Fibroblast of upper back skin (primary cell): ENCODE measurements at places on chromosomes 3 and 15.

DNA sequence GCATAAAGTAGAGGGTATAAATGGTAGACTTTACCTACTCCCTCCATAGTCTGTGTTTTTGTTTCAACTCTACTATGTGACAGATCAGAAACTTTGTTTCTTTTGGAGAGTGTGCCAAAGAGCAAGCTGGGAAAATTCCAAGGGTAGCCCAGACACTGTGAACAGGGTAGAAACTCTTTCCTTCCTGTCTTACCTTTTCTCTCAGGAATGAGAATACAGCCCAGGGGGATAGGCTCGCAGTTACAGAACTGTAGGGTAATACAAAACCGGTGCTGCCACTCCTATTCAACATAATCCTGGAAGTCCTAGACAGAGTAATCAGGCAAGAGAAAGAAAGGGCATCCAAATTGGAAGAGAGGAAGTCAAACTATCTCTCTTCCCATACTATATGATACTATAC is 256.3 kb downstream of the CPNE4 start:
- DNase-seq, result no peak

GRCh38 chr3:135641761-135642160 is 323.8 kb upstream of the PPP2R3A start:
- no peak for DNase-seq

DNA sequence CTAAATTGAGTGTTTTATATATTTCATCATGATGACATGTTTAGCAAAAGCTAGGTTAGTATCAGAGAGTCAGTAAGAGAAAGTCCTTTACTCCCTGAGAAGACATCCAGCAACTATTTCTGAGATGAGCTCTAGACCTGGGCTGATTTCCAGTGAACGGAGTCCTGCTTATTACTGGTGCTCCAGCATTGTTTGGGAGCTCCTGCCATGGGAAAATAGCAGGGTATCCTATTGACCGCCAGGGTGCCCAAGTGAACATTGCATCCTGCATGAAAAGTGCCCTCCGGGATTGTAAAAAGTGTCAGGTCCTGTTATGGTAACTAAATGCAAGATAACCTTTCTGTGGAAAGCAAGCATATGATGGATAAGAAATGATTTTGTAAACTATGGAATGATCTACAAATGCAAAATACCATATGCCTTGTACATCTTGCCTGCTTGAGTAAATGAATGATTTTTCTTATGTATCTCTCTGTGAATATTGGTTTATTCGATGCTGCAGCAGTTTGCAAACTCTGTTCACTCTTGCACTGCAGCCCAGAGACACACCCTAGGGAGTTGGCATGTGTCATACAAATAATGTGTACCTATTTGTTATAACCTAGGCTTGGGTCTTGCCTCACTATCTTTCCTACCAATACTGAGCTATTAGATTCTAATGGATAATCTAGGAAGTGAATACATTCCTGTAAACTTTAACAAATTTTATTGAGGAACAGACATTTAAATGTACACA is 96.7 kb downstream of the IL5RA start:
- no peak for DNase-seq

DNA sequence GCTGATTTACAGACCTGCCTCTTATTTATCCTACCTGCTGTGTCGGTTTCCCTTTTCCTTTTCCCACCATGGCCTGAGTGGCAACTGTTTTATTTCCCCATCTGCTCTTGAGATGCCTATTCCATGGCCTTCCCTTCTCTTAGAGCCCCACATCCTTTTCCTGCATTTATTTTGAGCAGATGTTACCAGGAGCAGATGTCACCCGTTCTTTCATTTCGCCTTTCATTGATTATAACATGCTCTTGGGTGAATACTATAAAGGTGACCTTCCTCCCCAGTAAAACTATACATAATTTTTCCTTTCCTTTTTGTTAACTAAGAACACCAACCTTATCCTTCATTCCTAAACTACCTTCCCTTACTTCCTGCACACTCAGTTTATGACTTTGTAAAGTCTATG is 8.5 kb upstream of the P2RY1 start:
- DNase-seq, result no peak

GRCh38 chr3:71127052-71127831 is 456.3 kb downstream of the FOXP1 start:
- peak; percentile 74 for DNase-seq

- no peak for DNase-seq
Observed at GRCh38 chr3:45194791-45195190, 31.3 kb downstream of the TMEM158 start.

GRCh38 chr15:59150185-59150584 is 45.2 kb downstream of the CCNB2 start:
- no peak for DNase-seq

DNA sequence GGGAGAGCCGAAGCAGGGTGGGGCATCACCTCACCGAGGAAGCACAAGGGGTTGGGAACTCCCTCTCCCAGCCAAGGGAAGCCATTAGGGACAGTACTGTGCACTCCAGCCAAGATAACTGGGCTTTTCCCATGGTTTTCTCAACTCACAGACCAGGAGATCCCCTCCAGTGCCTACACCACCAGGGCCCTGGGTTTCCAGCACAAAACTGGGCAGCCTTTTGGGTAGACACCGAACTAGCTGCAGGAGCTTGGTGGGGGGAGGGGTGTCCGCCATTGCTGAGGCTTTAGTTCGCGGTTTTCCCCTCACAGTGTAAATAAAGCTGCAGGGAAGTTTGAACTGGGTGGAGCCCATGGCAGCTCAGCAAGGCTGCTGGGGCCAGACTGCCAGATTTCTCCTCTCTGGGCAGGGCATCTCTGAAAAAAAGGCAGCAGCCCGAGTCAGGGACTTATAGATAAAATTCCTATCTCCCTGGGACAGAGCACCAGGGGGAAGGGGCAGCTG is 129.6 kb upstream of the LMCD1 start:
- no peak for DNase-seq

DNA sequence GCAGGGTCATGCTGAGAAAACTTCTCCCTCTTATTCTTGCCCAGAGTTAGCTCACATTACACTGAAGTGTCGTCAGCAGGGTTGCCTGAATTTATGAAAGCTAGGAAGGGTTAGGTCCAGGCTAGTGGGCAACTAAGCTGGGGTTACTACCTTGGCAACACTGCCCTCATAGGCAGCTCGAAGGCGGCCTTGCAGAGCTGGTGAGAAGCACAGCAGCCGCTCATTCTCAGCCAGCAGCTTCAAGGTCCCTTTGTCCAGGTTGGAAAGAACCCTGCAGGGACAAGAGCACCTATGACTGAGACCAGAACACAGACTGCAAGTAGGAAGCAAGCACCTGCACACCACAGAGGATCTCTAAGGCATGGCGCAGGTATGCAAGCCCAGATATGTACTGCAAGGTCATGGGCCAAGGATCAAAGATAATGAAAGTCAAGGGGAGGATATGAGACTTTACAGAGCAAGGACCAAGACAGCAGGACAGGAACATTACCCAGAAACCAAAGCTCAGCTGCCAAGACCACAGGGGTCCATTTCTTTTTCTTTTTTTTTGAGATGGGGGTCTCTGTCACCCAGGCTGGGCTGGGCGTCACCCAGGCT is 2.8 kb downstream of the CDAN1 start:
- DNase-seq, result no peak

DNA sequence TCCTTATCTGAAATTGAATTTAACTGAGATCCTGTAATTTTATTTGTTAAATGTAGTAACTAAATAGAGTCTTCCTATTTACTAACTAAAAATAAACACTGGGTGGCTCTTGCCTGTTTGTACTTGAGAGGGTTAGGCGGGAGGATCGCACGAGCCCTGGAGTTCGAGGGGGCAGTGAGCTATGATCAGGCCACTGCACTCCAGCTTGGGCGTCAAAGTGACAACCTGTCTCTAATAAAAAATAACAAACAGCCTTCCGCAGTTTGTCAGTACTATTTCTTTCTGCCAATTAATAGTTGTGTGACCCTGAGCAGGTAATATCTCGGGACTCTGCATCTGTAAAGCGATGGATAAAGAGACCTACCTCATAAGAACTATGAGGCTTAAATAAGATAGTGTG is 768 bp upstream of the PDE12 start:
- DNase-seq, result no peak

DNA sequence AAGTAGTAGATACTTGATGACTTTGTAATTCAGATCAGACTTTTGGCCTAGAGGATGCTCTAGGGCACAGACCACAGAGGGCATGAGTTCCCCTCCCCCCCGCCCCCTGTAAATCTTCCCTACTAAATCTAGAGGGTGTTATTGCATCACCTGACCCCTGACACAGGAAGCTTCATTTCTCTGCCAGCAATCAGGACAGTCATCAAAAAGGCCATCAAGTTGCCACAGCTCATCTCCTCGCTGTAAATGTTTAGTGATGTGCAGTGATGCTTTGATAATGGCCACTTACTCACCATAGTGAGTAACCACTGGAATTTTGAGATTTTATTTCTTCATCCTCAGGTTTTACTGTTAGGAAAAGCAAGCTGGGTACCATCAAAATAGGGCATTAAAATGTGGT is 289.2 kb upstream of the CHRM5 start:
- DNase-seq, result peak; percentile 10

DNA sequence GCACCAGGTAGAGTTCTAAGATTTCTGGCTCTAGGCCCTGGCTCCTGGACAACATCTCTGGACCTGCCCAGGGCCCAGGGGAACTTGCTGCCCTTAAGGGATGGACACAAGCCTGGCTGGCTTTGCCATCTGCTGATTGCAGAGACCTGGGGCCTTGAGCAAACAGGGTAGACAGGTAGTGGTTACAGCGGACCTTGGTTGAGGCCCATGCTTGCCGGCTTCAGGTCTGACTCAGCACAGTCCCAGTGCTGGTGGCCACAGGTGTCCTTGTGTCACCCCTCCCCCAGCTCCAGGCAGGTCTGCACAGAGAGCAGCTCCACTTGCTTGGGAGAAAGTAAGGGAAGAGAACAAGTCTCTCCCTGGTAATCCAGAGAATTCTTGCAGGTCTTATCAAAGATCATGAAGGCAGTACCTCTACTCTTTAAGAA is 15.9 kb upstream of the ACTL6A start:
- no peak for DNase-seq

- DNase-seq, result no peak
Observed at GRCh38 chr3:15063656-15064286, 1.3 kb downstream of the MRPS25 start.

- DNase-seq, result no peak
Observed at GRCh38 chr3:45225465-45226205, 452 bp downstream of the TMEM158 start.

GRCh38 chr3:126484662-126485061 is 9.0 kb upstream of the ZXDC start:
- no peak for DNase-seq

GRCh38 chr3:40516201-40516600 is 8.6 kb upstream of the ZNF621 start:
- peak; percentile 86 for DNase-seq

- DNase-seq, result no peak
Observed at GRCh38 chr15:70820214-70820613, 33.7 kb downstream of the LARP6 start.

GRCh38 chr3:108569336-108569735 is 19.9 kb downstream of the CIP2A start:
- no peak for DNase-seq

- no peak for DNase-seq
Observed at GRCh38 chr3:64191822-64192221, 33.4 kb downstream of the PRICKLE2 start.

- DNase-seq, result no peak
Observed at GRCh38 chr15:38220606-38221273, 31.9 kb upstream of the SPRED1 start.

GRCh38 chr3:192861972-192862371 is 55.7 kb downstream of the MB21D2 start:
- DNase-seq, result no peak

- DNase-seq, result peak; percentile 39
Observed at GRCh38 chr3:57026944-57027343, 33.5 kb upstream of the SPATA12 start.

- no peak for DNase-seq
Observed at GRCh38 chr3:112617285-112617684, 23.7 kb downstream of the CCDC80 start.

DNA sequence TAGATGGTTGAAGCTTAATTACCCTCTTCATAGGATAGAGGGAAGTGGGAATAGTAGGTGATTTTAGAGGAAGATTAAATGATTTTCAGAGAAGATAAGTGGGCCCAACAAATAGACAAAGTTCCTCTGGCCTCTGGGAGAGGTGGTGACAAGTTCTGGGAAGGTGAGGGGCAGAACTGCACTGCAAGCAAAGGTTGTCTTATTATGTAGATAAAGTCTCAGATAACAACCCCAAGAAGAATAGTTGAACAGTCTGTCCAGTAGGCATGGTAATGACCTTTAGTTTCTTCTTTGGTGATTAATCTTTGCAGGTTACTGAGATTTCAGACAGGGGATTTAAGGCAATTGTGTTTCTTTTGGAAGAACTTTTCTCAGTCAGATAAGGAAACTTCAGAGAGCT is 439.1 kb downstream of the ROBO2 start:
- no peak for DNase-seq

- DNase-seq, result no peak
Observed at GRCh38 chr15:64456634-64457108, 3.7 kb upstream of the ZNF609 start.

DNA sequence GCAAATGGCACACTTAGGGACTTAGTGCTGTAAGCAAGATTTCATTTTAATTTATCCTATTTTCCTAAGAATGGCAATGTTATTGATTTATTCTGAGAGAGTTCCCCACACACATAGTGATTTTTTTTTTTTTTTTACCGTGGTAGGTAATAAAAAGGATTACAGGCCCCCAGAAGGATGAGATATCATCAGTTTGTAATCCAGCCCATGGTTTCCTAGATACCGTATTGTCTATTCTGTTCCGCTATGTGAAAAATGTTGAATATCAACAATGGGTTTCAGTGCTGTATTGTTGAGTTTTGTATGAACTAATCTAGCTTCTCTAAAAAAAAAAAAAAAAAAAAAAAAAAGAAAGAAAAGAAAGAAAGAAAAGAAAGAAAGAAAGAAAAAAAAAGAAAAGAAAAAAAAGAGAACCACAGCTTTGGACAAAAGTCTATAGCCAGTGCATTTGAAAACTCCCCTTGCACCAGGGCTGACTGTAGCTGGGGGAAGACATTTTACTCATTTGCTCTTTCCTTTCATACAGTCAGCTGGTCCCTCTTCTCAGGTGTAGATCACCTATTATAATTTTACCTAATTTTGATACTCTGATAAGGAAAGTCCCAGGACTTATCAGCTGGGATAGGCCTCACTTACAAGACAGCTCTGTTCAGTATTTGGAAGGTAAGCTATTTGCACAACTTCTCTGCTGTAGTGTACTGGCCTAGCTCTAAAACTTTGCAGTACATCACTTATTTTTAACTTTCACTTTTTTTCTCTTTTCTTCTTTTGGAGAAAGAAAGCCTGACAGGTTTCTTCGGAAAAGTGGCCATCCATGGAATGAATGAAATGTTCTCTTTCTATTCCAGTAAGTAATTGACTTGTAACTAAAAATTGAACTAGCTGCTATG is 101.4 kb upstream of the SOX2 start:
- no peak for DNase-seq

DNA sequence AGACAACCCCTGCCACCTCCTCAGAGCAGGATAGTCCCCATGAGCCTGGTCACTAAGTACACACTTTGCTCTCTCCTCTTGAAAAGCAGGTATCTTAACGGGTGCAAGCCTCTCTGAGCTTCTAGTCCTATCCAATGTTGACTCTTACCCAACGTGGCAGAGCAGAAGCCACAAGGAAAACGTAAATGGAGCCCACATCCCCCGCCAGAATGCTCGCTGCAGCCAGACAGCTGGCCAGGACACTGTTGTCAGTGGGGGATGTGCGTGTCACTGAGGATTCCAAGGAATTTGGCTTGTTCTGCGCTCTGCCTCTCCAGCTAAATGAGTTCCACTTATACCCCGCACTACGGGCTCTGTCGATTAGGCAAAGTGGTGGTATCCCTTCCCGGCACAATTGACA is 67.8 kb upstream of the IGF1R start:
- DNase-seq, result peak; percentile 37

GRCh38 chr3:11047500-11047899 is 55.0 kb downstream of the SLC6A1 start:
- no peak for DNase-seq
